ENCODE measurements at places on chromosomes 2 and 18. TPM values are rescaled to one million over a fixed set of nuclear protein-coding genes. Genes with fewer than 3 reads are reported as not detected.

Gene PLCD4
- 2.2 TPM for polyA plus RNA-seq

Gene PIEZO2
- 1.7 TPM for polyA plus RNA-seq

Gene PSTPIP2
- polyA plus RNA-seq: 4.9 TPM

Gene CPSF3
- 13.7 TPM for polyA plus RNA-seq

Gene MARCHF4
- 11.3 TPM for polyA plus RNA-seq

Gene NEU2
- not detected for polyA plus RNA-seq

DNA sequence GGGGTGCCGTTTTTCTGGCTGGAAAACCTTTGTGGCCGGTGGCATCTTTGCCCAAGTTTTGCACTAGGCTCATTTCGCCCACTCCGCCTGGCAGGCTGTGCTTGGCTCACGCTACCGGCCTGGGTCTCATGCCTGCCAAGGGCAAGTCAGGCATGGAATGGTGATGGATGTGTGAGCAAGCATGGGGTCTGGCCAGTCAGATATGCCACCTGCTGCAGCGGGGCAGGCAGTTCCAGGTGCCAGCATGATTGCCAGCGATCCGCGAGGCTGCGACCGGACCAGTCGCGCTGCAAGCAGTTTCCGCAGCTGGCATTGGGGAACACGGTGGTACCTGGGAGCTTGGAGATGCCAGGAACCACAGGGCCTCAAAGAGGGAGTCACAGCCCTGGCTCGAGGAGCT is 40.6 kb downstream of the TAF1B start:
- DNase-seq: no peak

DNA sequence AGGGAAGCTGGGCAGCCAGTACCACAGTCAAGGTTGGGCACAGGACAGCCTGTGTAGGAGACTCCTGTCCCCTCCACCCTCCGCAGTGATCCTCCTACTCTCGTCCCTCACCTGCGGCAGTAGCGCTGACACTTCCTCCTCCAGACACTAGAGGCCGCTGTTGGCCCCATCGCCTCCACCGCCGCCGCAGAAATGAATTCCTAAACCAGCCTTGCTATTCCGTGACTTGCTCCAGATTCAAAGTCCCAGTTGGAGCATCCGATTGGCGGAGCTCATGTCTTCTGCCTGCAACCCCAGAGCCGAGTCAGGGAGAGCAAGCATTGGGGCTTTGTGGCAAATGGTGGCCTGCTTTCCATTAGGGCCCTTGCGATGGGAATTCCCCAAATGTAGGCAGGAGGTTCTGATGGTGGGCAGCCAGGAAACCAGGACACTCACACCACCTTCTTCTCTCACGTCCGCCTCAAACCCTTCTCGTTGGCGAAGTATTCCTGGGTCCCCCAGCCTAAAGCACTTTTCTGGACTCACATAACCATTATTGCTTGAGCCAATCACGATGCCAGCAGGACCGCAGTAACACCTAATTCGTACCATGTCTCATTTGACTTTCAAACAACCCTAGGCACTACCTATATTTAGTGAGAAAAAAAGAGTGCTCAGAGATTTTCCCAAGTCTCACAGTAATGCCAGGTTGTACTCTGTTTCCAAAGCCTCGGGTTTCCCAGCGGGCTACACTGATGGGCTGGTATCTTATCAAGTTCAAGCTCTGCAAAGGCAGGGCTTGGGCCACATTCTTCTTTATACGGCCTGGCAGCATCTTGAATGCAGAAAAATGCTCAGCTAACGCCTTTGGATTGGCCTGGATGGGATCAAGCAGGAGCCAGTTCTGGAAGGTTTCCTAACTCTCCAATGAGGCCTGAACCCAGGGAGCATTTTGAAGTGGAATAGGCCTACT is 1.2 kb upstream of the DNAJB2 start:
- DNase-seq: peak; percentile 75

DNA sequence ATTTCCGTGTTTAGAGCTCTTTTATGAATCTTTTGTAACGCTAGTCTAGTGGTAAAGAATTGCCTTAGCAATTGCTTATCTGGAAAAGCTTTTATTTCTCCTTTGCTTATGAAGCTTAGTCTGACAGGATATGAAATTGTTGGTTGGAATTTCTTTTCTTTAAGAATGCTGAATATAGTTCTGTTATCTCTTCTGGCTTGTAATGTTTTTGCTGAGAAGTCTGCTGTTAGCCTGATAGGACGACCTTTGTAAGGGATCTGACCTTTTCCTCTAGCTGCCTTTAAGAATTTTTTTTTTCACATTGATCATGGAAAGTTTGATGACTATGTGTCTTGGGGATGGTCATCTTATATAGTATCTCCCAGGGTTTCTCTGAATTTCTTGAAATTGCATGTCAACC is 101.1 kb downstream of the TRABD2A start:
- DNase-seq: peak; percentile 50

DNA sequence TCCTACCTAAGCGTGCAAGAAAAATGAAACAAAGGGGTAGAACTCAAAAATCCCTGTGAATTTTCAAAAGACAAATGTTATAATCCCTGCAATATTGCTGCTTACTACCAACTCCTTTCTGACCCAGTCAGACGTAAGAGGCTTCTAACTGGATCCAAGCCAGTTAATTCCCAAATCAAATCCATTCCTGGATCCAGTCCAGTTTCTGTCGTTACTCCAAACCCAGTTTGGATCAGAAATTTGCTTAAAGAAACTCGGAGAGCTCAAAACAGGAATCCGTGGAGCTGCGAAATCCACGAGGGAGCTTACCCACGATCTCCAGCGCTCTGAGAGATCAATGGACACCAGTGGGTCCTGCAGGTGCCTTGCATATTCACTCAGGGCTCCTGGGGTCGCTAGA is 62.8 kb upstream of the IKZF2 start:
- DNase-seq: no peak

DNA sequence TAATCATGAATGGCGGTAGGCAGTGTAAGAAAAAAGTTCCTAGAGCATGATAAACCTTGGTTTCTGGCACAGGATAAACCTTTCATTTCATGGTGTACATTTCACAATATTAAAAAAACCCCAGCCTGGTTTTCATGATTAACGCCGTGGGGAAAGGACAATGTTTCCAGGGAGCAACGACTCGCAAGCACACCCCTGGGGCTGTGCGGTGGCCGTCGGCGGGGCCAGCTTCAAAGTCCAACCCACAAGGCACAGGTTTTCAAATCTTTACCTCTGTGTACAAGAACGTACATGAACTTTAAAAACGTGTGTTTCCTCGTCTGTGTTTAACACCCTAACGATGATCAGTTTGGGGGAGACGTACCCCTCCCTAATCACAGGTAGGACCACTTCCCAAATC is 118.1 kb downstream of the NOL10 start:
- no peak for DNase-seq

DNA sequence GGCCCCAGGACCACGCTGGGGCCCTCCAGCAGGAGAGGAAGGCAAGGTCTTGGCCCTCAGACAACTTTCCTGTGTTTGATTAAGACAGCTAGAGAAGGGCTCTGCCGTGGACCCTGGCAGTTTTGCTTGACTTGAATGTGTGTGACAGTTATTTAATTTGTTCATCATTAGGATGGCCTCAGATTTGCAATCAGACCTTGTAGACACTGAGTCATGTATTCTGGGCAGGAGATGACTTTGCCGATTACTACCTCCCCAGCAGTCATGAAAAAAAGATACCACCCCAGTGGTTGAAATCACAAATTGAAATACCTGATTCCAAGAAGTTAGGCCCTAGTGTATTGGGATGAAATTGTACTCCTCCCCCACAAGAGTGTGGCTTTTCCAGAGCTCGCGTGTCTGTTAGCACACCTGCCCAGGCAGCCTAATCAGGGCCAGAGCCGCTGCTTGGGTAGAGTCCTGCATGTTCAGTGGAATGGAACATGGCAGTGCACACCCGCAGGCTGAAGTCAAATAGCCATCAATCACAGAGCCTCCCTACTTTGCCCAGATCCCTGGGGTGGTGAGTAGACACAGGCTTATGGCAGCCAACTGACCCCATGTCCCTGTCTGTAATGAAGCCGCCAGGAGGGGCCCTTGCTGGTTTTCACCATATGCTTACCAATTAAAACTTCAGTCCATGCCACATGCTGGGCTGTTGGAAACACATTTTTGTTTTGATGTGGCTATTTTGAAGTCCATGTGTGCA is 122.5 kb downstream of the TPGS2 start:
- DNase-seq: no peak

DNA sequence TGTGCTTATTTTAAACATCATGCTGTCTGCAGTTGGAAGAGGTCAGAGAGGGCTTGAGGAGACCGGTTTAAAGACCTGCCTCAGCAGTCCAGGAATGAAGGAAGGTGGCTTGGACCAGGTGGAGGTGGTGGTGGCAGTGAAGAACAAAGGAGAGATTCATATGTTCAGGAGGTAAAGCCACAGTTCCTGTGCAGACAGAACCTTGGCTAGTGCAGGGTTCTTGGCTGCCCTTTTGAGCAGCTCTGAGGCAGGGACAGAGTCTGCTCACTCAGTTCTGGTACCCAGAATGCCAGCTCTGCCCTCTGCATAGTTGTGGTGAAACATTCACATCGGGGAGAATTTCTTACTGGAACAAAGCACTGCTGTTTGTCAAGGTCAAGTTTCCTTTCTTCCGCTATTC is 669.7 kb upstream of the HS6ST1 start:
- DNase-seq: no peak

- DNase-seq: peak; percentile 53
Measured at GRCh38 chr18:13823707-13824395, at the start of gene MC5R. TSS of gene MC5R (plus strand) at chr18:13824149. CDS start at chr18:13825766, 1,617 bp downstream.

DNA sequence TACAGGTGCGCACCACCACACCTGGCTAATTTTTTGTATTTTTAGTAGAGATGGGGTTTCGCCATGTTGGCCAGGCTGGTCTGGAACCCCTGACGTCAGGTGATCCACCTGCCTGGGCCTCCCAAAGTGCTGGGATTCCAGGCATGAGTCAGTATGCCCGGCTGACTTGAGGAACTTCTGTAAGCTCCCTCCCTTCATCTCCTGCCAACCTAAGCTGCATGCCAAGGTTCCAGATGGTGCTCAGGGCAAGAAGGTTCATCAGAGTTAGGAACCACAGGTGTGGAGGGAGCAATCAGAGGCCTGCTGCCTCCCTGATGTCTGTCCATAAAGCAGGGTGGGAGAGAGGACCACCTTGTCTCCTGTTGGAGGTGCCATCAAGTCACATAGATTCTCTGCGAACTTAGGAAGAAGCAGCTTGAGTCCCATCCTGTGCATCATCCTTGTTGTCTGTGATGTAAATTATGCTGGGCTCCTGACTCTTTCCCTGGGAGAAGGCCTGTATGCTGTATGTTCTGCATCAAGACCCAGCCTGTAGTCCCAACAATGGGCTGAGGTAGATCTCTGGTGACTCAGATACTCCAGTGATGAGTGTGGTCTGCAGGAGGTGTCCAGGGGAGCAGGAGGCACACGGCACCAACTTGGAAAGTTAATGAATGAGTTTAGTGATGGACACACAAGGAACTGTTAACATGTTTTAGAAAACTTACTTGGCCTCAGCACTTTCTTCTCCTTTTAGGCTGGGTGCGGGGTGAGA is 53.1 kb downstream of the TMEM17 start:
- no peak for DNase-seq

DNA sequence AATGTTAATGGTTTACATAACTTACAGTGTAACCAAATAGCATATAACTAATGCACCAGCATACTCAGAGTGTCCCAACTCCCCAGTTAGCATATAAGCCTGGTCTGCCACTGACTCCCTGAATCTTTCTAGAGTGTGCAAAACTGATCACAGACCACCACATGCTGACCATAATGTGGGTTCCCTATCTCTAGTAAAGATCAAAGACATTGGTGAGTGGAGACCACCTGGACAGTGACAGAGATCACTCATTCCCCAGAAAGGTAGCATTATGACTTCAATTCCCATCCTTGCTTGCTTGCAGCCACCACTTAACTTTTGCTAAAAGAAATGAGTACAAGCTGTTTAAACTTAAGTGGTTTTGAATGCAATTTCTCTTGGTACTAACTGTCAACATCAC is 39.0 kb downstream of the KANSL1L start:
- no peak for DNase-seq

DNA sequence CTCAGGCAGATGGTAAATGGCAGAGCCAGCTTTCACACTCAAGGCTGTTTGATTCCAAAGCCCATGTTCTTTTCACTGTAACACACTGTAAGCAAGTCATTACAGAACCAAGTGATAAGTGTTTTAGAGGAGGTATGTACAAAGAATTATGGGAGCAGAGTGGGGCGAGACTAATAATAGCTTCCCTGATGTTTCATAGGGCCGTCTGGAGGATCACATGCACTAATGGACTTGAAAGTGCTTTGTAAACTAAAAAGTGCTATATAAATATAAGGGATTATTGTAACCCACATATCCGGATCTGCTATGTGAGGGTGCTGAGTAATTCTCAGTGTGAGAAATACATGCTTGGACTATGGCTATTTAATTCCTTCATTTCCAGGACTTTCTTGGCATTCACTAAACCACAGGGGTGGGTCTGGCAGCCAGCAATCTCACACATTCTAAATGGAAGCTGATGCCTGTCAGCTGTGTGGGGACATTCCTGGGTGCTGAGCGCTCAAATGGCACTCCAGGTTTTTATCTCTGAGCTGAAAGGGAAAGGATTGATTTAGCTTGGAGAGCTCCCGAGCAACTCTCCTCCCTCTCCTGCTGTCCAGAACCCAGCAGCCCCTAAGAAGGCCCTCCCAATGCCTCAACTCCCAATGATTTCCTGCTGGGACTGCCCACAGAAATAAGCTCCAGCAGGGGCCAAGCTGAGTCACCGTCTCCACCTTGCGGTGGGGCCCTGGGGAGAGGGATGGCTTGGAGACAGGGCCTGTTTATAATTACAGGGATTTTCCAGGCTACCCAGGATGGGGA is 222.8 kb downstream of the SOX11 start:
- DNase-seq: no peak

DNA sequence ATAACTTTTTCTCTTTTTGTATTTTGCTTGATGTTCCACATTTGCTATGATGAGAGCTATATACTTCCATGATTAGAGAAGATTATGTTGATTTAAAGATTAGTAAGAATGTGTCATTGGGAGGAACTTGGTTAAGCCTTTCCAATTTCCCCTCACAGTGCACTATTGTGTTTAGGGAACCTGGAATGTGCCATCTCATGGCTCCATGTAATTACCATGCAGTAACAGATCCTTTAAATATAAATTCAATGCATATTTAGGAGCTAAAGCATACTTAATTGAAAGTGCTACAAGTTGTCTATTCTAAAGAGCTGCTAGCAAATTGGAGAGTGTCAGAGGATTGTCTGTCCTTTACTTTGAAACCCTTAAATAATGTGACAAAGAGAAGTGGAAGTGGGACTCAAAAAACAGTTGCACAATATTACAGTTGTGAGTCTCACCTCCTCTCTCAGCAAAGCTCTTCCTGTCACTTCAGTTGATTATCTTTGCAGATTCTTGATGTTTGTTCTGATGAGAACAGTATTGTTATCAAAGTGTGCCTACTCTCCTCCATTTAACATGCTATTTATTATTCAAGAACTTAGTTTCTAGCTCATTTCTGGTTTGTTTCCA is 1162.7 kb upstream of the ZEB2 start:
- peak; percentile 6 for DNase-seq

DNA sequence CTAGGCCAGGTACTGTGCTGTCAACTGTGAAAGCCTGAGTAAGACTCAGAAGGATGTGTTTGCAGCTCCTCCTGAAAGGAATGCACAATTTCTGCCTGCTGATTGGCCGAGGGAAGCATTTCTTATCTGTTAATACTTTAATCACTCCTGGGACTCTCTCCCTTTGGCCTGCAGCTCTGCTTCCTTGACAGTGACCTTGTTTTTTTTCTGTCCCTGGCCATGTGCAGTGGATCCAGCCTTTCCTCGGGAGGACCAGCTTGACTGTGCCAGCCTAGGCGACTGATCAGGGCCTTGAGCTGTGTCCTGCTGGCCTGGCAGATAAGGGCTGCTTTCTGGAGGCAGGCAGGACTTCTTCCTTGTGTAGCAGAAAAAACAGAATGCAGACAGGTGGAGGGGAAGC is 10.0 kb downstream of the RNF144A start:
- no peak for DNase-seq

All from endothelial cell of umbilical vein (primary cell).